Activated naive CD4-positive, alpha-beta T cell treated with anti-CD3 and anti-CD28 coated beads for 36 hours (primary cell): ENCODE measurements at places on chromosomes 6 and 20. TPM values are rescaled to one million over a fixed set of nuclear protein-coding genes. Genes with fewer than 3 reads are reported as not detected.

CLVS2 gene
- not detected for total RNA-seq

ITPA gene
- total RNA-seq: 42.1 TPM

L3MBTL1 gene
- total RNA-seq: 4.7 TPM

LAMA2 gene
- total RNA-seq: 0.86 TPM

REM1 gene
- total RNA-seq: not detected

SCGN gene
- not detected for total RNA-seq

SLCO4A1 gene
- 22.4 TPM for total RNA-seq

MUCL3 gene
- total RNA-seq: not detected

PKIB gene
- total RNA-seq: not detected

PROKR2 gene
- total RNA-seq: not detected

GRIK2 gene
- total RNA-seq: not detected

SLC17A9 gene
- total RNA-seq: 20.6 TPM

SYCP2 gene
- 1.5 TPM for total RNA-seq
